ENCODE measurements at places on chromosomes 2 and 18.

- no peak for DNase-seq
Observed at GRCh38 chr18:58300867-58301266, 256.8 kb downstream of the NEDD4L start.

DNA sequence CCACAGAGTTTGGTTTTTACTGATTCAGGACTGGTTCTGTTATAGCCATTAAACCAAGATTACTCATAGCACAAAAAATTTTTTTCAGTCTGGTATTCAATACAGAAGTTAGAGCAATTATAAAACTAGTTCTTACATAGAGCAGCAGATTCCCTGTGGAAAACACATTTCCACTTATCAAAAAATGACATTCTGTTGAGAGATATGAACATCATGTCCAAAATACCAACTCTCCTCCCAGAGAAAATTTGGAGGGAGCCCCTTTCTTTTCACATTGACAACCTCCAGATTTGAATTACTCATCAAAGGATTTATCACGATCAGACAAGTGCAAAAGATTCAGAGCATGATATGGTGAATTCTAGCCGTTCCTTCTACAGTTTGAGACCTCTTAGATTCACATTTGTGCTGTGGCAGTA, 126.8 kb upstream of the SERPINE2 start:
- no peak for DNase-seq

DNA sequence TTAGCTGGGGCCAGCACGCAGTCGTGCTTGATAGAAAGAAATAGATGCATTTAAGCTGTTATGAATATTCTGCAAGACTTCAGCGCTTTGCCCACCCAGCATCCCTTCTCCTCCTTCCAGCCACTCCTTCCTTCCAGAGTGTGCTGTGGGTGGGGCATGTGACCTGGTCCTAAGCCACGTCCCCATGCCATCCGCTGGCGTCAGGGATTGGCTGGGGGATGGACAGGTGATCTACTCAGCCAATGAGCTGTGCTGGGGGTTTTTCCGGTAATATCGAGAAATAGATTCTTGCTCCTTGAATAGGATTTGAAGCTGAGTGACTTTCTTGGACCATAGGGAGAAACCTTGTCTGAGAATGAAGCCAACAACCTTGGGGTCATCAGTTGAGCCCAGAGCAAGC, 4.8 kb upstream of the ZAP70 start:
- DNase-seq = no peak

- no peak for DNase-seq
Observed at GRCh38 chr18:56186319-56186718, 452.1 kb downstream of the TXNL1 start.

DNA sequence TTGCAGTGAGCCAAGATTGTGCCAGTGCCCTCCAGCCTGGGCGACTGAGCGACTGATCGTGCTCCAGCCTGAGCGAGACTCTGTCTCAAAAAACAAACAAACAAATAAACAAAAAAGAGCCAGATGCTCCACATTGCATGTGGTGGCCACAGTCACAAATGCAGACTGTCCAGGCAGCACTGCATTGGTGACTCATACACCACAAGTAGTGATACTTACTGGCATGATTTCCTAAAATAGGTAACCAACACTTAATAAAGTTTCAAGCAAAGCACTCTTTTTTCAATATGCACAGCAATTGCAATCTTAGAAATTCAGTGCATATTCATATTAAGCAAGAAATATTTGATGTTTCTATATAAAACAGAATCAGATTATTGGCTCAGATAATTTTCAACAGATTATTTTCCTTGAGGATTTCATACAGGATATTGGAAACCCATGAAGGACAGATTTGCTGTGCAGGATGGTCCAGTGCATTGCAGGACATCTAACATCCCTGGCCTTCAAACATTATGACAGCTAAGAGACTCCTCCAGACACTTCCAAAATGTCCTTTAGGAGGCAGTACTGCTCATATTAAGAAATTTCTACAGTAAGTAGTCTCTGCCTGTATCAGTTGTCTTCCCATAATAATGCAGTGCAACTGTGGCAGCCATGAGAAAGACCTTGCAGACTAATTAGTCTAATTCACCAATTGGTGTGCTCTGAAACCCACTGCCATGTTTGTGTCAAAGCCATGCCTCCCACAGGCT, 10.5 kb upstream of the SLC1A4 start:
- no peak for DNase-seq

- no peak for DNase-seq
Observed at GRCh38 chr2:199458806-199459285, 1.1 kb upstream of the SATB2 start.

- no peak for DNase-seq
Observed at GRCh38 chr2:30272286-30272685, 41.0 kb downstream of the LBH start.

DNA sequence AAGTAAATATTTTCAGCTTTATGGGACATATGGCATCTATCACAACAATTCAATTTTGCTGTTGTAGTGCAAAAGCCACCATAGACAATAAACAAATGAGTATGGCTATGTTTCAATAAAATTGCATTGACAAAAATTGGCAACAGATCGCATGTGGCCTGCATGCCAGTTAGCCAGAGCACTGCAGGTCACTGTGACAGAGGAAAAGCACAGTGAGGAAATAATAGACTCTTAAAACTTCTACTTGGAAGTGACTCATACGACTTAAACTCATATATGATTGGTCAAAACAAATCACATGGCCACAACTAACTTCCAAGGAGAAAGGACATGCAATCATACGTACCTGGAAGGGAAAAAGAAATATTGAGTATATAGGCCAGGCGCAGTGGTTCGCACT, 44.4 kb downstream of the EXOC6B start:
- DNase-seq = no peak

GRCh38 chr2:88443353-88443938, 9.0 kb downstream of the FOXI3 start:
- no peak for DNase-seq

DNA sequence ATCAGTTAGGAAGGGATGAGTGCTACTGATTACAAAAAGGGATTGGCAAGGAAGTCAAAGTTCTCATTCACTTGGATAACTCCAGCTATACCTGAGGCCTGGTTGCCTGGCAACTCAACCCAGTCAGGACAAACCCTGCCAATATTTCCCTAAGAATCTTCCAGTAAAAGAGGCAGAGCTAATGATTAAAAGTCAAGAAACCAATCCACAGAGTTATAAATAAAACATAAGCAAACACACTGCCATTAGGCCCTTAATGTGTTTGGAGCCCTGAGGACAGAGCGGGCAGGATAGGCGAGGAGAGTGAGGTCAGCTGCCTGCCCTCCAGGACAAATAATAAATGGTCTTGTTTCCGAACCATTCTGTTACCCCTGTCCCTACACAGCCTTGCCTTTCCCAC, 215.6 kb upstream of the NABP1 start:
- no peak for DNase-seq

All from T-cell (primary cell).